ENCODE measurements at places on chromosomes 11 and 22. TPM values are rescaled to one million over a fixed set of nuclear protein-coding genes. Genes with fewer than 3 reads are reported as not detected.

PARVG gene
- total RNA-seq = 247 TPM

SLC6A5 gene
- not detected for total RNA-seq

OR5A1 gene
- total RNA-seq = not detected

NEFH gene
- total RNA-seq = 0.19 TPM

CFAP68 gene
- total RNA-seq = 8.2 TPM

NPAS4 gene
- not detected for total RNA-seq

KRTAP5-8 gene
- total RNA-seq = 0.49 TPM

SEPTIN3 gene
- 0.29 TPM for total RNA-seq

PLEKHB1 gene
- 25.2 TPM for total RNA-seq

TMEM45B gene
- not detected for total RNA-seq

CCDC116 gene
- total RNA-seq = 0.52 TPM

KCNE3 gene
- total RNA-seq = not detected

EHF gene
- not detected for total RNA-seq

SAA1 gene
- not detected for total RNA-seq

PRODH gene
- not detected for total RNA-seq

SYT9 gene
- total RNA-seq = not detected

E2F8 gene
- total RNA-seq = not detected

HSPB2 gene
- not detected for total RNA-seq

JAM3 gene
- total RNA-seq = 28.0 TPM

Data from B cell (primary cell).